ENCODE measurements at places on chromosomes 3 and 15.

GRCh38 chr3:45748068-45748467, 48.3 kb downstream of the SLC6A20 start:
- no peak for DNase-seq

DNA sequence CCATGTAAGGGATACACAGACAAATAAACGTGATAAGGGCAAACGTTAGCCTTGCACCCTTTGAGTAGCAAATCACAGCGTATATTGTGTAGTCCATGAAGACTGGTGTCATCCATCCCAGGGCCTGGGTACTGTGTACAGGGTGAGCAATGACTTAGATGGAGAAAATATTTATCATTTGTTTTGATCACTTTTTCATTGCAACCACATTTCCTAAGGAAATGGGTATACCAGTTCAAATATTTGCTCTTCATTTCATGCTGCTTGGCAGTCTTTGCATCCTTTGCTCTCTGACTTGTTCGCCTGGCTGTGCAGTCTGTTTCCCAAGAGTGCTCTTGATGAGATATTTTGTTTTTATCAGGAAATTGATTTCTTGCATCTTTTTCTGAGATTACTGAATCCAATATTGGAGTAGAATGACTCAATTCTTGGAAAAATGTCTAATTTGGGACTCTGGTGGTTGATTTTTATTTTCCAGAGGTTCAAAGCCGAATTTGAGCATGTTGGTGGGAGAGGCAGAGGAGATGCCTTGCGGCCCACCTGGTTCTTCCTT, 424.6 kb upstream of the SEMA6D start:
- no peak for DNase-seq

DNA sequence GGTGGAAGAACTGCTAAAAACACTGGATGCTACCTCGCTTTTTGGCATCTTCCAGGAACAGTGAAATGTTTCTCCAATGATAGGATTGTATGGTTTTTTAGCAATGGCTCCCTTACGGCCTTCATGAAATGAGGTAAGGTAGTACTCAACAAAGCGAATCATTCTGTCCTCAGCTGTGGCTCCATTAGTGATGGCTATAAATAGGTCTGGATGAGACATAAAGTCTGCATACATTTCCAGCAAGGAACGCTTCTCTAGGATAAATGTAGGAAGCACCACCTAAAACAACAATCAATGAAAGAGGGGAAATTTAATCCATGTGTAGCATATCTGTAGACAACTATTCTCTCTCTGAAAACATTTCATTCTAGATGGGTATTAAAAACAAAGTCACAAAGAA, 32.4 kb upstream of the SNX4 start:
- no peak for DNase-seq

- DNase-seq = peak; percentile 24
Observed at GRCh38 chr15:37880009-37880834, 54.2 kb upstream of the TMCO5A start.

- DNase-seq = no peak
Observed at GRCh38 chr3:14338242-14338641, 64.2 kb upstream of the SLC6A6 start.

DNA sequence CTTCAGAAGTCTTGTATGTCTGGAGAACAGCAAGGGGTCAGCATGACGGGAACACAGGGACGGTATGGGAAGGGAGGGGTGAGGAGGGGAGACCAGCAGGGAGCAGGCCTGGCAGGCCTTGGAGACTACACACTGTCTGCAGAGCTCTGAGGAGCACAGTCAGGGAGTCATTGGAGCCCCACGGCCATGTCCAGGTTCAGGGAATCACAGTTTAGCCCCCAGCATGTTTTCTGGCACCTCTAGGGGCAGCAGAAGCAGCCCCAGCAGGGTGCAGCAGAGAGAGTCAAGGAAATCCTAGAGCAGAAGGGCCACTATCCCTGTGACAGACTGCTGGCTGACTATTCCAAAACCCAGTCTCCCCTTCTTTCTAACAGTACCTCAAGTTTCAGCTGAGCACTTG, 3.2 kb downstream of the LAMP3 start:
- DNase-seq = no peak

DNA sequence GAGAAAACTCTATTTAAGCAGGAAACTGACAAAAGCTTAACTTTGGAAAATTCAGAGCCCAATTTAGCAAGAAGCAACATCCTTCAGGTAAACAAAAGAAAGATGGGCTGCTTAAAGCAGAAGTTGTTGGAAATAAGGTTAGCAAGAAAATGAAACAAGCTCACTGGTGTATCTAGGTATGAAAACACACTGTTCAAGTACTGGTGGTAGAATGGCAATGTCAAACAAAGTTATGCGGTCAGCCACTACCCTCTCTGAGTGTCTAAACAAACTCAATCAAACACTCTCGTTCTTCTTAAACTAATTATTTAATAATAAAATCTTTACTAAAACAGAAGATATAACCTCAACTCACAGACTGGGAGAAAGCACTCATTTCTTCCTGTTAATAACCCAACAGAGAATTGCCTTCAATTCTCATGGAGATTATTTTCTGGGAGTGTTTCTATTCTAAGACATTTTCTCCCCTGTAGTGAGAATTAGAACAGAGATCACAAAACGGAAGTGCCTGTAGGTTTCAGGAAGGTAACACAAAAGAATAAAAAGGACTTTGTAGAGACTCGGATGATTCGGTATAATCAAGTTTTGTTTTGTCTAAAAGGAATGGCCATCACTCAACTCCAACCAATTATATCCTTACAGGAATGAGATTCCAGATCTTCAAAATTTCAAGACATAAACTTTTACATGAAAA, 28.9 kb downstream of the PRICKLE2 start:
- no peak for DNase-seq

DNA sequence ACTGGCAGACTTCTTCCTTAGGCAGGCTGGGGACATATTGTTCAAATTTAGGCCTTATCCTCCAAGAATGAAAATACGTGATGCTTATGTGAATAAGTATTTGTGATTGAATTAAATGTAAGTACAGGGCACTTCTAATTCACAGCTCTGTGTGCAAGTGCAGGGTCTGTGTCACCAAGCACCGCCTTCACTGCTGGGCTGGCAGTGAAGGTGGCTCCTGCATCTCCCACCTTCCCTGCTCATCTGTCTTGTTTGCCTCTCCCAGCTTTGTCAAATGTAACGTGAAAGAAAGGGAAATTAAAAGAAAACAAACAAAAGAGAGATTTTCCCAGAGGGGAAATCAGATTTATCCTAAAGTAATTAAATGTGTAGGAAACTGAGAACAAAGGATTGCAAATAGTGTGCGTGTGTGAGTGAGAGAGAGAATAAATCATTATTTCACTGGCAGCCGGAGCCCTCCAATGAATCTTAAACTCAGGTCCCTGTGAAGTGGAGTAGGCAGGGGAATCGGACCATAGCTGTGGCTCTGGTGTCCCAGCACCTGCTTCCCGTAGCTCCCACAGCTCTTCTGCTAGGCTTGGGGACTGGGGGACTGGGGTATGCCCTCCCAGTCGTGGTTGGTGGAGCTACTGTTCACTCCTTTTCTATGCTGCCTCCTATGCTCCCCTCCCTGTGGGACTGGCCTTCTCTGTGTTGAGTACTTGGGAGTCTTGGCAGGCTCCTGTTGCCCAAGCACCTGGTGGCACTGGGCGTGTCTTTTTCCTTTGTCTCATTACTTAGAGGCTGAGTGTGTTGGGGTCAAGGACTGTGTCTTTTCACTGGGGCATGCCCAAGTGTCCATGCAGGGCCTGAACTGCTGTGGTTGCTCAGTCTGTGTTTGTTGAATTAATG, 222.2 kb downstream of the EPHB1 start:
- no peak for DNase-seq

DNA sequence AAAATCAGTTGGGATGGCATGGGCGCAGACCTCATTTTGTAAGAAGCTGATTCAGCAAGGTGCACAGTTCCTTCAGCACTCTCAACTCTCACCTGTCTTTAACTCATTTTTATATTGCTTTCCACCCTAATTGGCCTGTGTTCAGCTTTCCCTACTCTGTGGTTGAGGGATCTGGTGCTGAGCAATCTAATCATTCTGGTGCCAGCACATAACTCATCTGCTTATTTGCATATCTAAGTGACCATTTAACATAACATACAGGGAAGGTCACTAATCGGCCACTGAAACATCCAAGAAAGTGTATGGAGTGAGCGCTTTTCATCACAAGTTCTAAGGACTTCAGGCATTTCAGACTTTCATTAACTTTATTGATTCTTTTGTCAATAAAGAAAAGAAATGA, 303.4 kb upstream of the ROPN1 start:
- no peak for DNase-seq

DNA sequence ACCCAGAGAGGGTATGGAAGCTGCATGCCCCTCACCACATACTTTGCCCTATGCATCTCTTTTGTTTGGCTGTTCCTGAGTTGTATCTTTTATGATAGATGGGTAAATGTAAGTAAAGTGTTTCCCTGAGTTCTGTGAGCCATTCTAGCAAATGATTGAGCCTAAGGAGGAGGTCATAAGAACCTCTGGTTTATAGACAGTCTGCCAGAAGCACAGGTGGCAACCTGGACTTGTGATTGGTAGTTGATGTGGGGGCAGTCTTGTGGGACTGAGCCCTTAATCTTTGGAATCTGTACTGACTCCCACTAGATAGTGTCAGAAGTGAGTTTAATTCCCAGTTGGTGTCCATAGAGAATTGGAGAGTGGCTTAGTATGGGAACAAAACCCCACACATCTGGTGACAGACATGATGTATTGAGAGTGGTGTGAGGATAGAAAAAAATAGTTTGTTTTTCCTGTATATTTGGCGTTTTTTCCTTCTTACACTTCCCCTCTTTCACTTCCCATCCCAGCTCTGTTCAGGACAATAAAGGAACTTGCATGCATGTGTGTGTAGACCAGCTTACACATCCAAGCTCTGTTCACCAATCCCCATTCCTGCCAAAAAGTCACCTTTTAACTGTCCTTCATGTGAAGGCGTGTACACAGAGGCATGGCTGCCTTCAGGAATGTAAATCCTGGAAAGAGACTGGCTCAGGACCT, 38.1 kb upstream of the SPPL2A start:
- DNase-seq = no peak

DNA sequence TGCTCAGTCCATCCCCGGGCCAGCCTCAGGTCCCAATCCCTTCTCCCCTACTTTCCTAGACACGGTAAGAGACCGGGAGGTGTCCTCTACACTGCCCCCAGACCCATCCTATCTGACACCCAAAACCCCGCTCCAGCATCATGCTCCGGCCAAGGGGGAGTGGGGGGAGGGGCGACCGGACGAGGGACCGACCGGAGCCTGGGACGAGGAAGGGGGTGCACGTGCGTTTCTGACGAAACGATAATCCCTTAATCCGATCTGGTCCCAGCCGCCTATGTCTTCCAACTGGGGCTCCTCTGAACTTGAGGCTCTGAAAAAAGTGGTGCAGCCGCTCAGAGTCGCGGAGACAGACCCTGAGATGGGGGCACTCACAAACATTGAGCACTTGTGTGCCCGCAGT, 494 bp downstream of the CPLX3 start:
- no peak for DNase-seq

DNA sequence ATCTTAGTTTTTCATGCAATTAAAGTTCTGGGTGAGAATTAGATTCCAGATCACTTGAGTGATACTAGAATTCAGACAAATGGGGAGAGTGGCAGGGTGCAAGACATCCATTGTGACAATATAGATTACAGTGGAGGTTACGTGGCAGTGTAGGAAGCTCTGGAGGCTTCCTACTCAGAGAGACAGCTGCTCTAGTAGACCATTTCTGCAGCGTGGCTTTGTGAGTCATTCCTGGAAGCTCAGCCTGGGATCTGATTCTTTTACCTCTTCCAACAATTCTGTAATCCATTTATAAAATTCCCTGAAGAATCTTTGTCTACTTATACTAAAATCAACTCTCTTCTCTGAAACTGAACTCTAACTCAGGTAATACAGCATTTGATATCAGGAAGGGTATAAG, 90.4 kb upstream of the ASB14 start:
- no peak for DNase-seq

- no peak for DNase-seq
Observed at GRCh38 chr3:65713016-65713415, 325.7 kb downstream of the MAGI1 start.

DNA sequence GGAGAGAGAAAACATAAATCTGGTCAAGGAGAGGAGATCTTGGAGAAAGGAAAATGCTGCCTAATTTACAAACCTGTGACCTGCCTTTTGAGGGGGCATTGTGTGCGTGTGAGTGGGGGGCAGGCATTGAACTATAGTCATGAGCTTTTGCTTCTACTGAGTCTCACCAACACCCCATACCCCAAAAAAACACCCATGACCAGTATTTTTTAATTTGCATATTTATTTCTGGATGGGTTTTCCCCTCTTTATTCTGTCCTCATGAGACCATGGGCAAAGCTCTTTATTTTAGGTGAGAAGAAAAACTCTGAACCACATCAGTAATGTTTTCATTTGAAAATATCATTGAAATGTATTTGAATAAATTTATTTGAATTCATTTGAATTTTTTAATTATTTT, 20.6 kb downstream of the CD80 start:
- DNase-seq = no peak

DNA sequence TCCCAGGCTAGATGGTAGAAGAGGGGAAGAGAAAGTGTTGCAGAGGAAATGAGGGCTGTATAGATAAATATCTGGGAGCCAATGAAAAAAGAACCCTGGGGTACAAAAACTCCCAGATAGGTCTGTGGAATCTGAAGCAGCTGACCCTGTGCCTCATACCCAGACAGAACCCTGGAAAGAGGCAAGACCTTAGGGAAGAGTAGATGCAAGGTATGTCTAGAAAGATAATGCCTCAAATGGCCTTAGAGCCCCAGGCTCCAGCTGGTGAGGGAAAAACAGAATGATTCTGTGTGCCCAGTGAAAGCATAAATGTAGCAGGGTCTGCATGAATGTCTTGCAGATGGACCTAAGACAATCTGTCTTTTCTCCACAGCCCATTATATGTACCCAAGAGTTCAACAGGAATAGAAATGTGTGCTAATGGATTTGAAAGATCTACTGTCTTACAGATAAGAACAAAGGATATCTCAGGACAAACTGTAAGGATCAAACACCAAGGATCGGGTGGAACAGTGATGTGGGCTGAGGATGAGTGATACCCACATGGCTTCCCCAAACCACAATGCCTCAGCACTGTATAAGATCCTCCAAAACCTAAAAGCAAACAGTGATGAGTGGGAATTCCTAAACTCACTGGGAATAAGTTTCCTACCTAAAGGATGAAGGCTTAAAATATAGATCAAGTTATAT, 58.8 kb downstream of the NCEH1 start:
- no peak for DNase-seq

GRCh38 chr15:99507504-99508310, 58.1 kb upstream of the MEF2A start:
- DNase-seq = peak; percentile 3

GRCh38 chr3:73745526-73746191, 120.9 kb upstream of the PDZRN3 start:
- DNase-seq = peak; percentile 31

DNA sequence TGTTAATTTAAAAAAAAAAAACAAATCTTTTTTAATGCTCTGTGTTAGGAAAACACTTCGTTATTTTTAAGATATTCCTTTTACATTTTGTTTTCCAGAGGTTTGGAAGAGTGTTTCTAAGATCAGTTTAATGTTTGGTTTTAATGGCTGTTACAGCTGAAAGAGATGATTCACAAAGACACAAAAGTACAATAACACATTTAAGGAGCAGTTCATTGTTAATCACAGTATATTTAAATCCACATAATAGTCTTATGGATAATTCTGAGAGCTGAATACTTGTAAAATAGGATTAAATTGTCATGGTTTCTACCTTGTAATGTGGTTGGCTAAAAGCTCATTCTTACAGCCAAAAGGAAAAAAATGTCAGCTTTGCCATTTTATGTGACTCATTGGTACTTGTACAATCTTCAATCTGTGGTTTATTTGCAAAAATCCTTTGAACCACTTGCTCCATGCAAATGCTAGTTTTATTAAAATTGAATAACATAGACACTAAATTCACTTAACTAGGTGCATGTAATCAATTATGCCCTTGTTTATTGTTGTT, 426.4 kb downstream of the NLGN1 start:
- DNase-seq = no peak

- DNase-seq = no peak
Observed at GRCh38 chr3:176951586-176952292, 245.5 kb downstream of the TBL1XR1 start.
